Motor neuron (in vitro differentiated cells): ENCODE measurements at places on chromosomes 16 and 17.

DNA sequence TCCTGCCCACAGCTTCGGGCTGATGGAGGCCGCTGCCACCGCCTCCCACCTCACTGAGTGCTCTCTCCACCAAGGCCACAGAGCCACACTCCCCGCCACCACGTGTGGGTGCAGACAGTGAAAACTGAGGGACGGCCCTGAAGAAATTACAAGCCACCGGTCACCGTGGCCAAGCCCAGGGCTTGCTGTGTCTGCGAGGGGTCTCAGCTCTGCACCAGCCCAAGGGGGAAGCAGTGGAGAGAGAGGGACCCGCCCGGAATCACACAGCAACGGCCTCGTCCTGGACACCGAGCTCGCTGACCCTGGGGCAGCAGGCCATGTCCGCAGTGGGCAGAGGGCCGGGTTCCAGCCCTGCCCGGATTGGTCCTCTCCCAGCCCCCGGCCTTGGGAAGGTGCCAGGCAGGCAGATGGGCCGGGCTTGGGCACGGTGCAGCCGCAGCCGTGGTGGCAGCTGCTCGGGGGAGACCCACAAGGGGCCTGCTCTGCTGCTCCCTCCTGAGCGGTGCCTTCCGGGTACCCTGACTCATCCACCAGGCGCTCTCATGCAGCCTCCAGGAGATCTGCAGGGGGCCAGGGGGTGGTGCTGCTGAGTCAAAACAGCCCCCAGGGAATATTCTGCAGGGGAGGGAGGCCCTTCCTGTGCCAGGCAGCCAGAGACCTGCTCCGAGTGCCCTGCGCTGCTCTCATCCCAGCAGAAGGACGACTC lies 52.0 kb downstream of the CBFA2T3 start:
- ATAC-seq = peak; percentile 85

GRCh38 chr17:77566151-77566550 lies 392.4 kb upstream of the TNRC6C start:
- no peak for ATAC-seq

DNA sequence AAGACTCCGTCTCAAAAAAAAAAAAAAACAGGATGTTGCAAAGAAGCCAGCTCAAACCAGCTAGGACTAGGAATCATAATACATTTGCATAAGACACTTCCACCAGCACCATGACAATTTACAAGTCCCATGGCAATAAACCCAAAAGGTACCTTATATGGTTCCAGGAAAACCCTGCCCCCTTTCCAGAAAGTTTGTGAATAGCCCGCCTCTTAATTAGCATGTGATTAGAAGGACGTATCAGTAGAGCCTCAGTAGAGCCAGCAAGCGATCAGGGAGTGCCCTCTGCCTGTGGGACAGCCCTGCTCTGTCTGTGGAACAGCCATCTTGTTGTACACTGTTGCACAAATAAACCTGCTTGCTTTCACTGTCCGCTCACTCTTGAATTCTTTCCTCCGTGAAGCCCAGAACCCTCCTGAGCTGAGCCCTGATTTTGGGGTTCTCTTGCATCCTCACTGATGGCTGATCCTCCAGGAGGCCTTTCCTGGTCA lies 14.0 kb downstream of the NUPR1 start:
- ATAC-seq = no peak

DNA sequence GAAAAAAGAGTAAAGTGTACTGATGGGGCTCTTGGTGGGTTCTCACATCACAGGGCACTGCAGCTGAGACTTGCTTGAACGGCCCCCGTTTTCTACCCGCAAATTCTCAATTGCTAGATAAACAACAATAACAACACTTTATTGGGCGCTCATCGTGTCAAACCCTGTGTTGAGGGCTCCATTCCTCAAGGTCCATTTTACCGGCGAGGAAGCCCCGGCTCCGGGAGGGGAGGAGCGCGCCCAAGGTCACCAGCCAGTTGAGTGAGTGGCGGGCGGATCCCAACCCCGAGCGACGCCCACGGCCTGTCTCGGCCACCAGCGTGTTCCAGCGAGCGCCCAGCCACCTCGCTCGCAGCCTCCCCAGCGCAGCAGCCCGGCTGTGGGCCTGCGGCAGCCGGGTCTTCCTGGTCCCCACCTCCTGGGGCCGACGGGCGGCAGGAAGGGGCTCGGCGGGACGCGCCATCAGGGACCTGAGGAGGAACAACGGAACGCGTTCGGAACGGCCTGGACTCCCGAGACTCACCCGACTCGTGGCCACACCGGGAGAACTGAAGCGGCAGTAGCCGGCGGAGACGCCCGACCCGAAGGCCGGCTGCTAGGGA lies 373 bp downstream of the CMC2 start:
- ATAC-seq = peak; percentile 37

DNA sequence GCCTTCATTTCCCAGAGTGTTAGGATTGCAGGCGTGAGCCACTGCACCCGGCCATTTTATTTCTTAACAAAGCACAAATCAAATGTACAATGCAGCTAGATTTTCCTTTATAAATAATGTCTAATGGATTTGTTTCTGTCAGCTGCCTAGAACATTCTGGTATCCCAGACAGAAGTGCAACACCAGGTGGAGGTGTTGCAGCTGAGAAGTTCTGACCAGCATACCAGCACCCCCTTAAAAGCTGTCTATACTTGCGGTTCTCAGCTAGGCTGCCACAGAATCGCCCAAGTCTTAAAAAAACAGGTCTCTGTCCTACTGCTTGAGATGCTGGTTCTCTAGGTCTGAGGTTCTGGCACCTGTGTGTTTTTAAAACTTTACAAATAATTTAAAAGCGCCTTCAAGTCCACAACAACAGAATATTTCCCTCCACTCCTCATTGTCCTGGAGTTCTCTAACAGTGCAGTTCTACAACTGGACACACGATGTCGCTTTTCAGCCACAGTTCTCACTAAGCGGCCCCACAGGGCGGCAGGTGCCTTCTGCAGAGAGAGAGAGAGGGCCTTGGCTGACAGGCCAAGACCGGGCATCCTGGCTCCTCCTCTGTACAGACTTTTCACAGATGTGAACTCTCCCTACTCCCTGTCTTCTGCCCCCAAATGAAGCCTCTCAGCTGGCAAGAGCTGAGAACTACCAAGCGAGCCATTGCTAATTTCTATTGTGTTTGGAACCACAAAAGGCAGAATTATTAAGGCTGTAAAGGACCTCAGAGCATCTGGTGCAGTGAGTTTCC lies 32.6 kb upstream of the MEOX1 start:
- ATAC-seq = peak; percentile 99

DNA sequence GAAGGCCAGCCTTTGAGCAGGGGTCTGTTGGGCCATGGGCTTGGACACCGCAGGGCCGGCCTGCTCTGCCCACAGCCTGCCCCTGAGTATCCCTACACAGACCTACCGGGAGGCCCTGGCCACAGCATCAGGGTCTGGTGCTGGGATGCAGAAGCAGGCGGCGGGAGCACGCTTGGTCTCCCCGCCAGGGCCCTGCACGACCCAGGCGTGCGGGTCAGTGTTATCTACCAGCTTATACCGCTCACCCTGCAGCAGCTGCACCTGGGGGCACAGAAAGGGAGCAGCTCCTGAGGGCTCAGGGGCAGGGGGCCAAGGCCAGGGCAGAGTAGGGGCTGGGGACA lies 8.8 kb downstream of the EVPL start:
- no peak for ATAC-seq

- ATAC-seq = no peak
These were observed 184.2 kb downstream of the KCNJ2 start for GRCh38 chr17:70353408-70354092.

GRCh38 chr16:20369452-20370054 lies 17.0 kb upstream of the UMOD start:
- no peak for ATAC-seq

DNA sequence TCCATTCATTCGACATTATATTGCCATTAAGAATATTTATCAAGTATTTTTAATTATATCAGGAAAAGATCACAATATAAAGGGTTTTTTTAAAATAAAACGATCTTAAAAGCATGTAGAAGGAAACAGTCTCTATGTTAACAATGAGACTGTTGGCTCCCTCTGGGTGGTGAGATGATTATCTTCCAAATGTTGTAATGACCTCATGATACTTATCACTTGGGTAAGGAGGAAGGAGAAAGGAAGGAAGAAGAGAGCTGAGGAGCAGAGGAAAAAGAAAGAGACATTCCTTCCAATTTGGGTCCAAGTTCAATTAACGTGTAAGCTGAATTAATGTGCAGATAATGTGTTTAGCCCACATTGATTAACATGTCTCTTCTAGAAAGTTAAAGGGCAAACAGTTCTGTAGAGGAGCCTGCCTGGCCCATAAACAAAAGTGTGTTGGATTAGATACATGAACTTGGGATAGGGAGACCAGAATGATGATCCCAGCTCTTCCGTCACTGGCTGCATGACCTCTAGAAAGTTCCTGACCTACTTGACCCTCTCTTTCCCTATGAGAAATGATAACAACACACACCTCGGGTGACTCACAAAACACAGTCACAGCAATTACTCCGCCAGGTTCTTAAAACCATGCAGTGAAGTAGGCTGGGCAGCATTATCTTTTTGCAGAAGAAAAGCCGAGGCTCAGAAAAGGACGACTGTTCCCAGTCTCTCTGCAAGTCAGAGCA lies 32.0 kb downstream of the PIMREG start:
- ATAC-seq = no peak

- ATAC-seq = no peak
These were observed 24.9 kb downstream of the HYDIN start for GRCh38 chr16:71205482-71206131.

GRCh38 chr17:49610883-49611584 lies 35.4 kb downstream of the NXPH3 start:
- no peak for ATAC-seq

DNA sequence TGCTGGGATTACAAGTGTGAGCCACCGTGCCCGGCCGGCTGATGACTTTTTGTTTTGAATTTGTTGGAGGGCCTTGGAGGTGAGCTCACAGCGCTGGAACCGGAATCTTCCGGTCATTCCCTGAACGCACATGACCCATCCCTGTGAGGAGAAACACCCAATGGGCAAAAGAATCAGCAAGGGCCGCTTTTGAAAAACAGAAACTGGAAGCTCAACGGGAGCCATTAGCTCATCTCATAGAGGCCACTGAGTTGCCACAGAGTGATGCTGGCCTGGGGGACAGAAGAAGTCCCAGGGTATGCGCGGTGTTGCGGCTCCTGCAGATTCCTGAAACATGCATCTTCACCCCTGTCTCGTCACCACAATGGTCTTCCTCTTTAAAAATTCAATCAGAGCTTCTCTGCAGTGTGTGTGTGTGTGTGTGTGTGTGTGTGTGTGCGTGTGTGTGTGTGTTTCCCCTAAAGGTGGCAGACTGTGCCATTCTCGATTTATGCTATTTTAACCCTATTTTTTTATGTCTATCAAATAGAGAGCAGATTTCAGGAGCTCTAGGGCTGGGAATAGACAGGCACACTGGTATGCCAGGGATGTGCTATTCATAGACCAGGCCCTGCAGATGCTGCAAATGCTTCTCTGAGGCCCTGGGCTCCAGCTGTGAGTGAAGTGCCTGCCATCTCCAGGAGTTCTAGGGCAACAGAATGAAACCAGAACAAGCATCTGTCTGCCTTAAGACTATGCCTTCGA lies 68.3 kb downstream of the MARCHF10 start:
- ATAC-seq = peak; percentile 42

DNA sequence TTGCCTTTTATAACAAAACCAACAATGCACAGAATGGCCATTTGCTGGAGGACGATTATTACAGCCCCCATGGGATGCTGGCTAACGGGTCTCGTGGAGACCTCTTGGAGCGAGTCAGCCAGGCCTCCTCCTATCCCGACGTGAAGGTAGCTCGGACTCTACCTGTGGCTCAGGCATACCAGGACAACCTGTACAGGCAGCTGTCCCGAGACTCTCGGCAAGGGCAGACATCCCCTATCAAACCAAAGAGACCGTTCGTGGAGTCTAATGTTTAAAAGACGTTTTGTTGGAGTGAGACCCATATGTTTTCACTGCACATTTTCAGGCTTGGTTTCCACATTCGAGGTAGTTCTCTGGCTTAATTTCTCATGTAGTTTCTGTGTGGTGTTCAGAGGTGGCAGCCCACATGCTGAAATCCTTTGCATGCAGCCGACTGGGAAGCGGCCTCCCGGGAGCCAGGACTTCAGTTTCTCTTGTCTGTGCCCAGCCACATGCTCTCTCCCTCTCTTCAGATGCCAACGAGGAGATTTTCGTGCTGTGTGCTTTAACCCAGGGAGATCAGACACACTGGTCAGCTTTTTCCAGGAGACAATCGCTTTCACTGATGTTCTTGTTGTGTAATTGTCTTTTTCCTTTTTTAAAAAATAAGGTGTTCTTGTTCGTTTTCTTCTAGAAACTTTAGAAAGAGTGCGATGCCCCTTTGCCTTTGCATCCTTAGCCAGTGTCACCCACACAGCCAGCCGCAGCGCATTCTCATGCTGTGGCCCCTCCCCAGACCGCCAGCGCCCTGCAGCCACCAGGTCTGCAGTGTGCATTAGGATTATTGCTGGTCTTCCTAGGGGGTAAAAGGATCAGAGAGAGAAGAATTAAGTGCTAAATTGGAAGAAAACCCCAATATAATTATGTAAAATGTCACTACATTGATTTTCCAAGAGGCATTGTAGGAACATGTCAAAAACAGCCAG lies 24.1 kb downstream of the CYB561 start:
- ATAC-seq = no peak

DNA sequence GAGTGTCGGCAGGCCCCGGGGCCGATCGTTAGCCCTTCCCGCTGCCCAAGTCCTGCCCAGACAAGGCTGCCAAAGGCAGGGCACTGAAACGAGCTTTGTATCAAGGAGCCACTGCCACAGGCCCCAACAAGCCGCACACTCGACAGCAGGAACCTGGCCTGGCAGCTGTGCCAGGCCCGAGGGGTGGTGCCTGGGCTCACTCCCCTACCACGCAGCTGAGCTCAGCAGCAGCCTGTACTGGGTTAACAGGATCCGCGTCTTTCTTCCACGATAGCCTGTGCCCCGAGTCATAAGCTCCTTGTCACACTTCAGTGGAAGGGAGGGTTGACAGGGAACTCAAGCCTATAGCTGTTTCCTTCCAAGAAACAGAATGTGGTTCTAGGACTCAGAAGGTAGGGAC lies 87.9 kb downstream of the ABR start:
- ATAC-seq = no peak

GRCh38 chr16:70665806-70666735 lies 19.7 kb downstream of the IL34 start:
- no peak for ATAC-seq

GRCh38 chr17:82215095-82215971 lies 2.7 kb upstream of the CCDC57 start:
- no peak for ATAC-seq

GRCh38 chr17:75271955-75272847 lies 1.2 kb upstream of the MIF4GD start:
- ATAC-seq = no peak

DNA sequence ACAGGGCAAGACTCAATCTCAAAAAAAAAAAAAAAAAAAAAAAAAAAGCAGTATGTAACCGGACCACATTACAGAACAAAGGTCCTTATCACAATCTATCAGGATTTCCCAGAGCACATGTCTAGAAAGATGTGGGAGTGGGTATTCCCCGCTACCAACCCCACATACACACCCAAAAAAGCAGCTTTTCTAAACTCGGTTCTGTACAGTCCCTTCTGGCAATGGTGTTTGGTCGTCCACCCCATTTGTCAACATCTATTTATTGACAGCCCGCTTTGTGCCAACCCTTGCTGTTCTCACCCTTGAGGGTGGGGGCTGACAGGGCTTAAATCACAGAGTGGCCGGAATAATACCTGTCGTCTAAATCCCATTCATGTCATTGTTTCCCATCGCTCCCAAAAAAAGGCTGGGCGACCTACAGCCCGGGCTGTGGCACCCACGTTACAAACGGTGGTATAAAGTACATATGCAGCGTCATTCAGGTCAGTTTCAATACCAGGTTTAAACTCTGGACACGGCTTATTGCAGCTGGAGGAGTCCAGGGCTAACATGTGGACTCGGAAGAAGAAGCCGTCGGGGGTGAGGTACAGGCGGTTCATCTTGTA lies 3.6 kb downstream of the C17orf58 start:
- no peak for ATAC-seq
